ENCODE measurements at places on chromosomes 4 and X.

DNA sequence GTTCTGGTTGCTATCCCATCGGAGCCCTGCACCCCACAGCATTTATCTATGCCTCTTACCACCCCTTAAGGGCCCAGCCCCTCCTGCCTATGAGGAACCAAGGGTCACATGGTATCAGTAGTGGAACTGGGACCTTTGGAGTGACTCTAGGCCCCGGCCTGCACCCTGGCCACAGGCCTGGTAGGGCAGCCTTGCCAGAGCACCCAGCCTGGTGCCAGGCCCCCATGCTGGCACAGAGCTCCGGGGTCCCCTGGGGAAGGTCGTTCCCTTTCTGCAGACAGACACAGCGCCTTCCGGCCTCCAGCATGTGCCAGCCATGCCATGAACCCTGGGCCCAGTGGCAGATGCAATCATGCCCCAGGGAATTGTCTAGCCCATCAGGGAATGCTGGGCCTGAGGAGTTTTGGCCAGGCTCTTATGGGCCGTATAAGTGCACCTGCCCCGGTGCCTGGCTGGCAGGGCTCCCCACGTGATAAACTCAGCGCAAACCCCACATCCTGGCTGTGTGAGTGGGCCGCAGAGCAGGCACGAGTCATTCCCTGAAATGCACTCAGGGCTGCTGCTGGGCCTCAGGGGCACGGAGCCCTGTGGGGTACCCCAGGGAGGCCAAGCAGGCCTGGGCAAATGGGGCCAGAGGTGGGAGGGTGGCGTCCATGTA, 19.8 kb upstream of the ADD1 start:
- no peak for DNase-seq

GRCh38 chrX:17595456-17596035, 141.7 kb upstream of the SCML1 start:
- DNase-seq, result no peak

DNA sequence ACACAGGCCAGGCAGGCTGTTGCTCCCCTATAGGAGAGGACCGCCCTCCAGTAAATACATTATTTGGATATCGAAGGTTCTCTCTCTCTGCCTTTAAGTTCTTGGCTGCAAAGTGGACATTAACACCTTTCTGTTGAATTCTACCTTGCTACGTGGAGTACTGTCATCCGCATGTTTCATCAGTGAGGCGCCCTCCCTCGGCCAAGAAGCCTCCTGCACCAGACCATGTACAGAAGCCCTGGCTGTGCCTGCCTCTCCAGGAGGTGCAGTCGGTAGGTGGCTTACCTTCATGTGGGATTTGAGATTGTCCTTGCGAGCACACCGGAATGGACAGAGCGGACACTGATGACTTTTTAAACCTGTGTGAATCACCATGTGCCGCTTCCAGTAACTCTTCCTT, 46.7 kb downstream of the ZNF827 start:
- no peak for DNase-seq

GRCh38 chr4:153585026-153585425, 99.1 kb upstream of the TLR2 start:
- DNase-seq, result no peak

- DNase-seq, result no peak
Observed at GRCh38 chr4:121139533-121140222, 24.4 kb downstream of the TNIP3 start.

DNA sequence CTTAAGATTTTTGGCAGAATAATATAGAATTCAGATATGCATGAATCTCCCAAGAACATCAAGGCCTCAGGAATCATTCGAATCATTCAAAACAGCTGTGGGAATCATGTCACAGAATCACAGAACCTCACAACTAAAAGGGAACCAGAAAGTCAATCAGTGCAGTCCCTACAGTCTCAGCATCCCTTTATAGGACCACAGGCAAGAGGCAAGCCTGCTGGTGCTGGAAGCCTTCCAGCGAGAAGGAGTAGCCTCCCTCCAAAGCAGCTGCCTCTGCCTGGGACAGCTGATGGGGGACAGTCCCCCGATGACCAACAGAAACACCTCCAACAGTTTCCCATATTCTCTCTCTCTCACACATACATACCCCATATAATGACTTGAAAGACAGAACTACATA, 20.7 kb downstream of the QDPR start:
- DNase-seq, result no peak

Measured in smooth muscle cell of the brain vasculature (primary cell).